SJCRH30 (cell line): ENCODE measurements at places on chromosomes 13 and 19. TPM values are rescaled to one million over a fixed set of nuclear protein-coding genes. Genes with fewer than 3 reads are reported as not detected.

DNA sequence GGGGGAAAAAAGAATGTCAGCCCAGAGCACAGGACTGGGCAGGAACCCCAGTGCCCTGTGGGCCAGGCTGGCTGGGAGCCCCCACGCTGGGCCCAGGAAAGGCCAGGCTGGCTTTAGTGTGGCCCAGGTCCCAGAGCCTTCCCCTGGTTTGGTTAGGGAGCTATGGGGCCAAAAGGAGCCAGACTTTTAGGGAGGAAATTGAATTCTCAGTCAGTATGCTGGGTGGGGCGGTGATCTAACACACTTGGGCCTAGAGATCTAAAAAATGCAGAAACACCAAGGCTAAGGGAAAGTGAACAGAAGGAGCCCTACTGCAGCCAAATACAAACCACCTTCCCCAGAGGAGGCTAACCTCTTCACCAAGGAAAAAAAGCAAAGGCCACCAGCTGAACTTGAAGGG is 137.5 kb downstream of the CRYL1 start:
- no peak for DNase-seq
- peaks cover 7% of the 10 kb centered on the region; the same call in 1 of the 2 replicates for H3K27me3 ChIP-seq
- no peaks in the 10 kb centered on the region for H3K36me3 ChIP-seq
- H3K27ac ChIP-seq, result no peak overlapping the region
- no peaks in the 10 kb centered on the region for H3K4me1 ChIP-seq

GRCh38 chr13:45796426-45797235 is 54.9 kb downstream of the SIAH3 start:
- H3K36me3 ChIP-seq, result no peaks in the 10 kb centered on the region
- H3K27me3 ChIP-seq, result no peaks in the 10 kb centered on the region
- no peak overlapping the region for H3K27ac ChIP-seq
- no peak for DNase-seq
- no peak overlapping the region for H3K4me3 ChIP-seq
- H3K4me1 ChIP-seq, result no peaks in the 10 kb centered on the region

GRCh38 chr19:55273978-55274707 is 5.8 kb downstream of the HSPBP1 start:
- no peaks in the 10 kb centered on the region for H3K27me3 ChIP-seq
- DNase-seq, result no peak
- H3K4me1 ChIP-seq, result no peaks in the 10 kb centered on the region
- H3K36me3 ChIP-seq, result peaks cover 6% of the 10 kb centered on the region; the same call in 1 of the 2 replicates
- no peak overlapping the region for H3K27ac ChIP-seq

The GRIK5 gene
- total RNA-seq, result 10.3 and 10.5 TPM in 2 replicates

The IL12RB1 gene
- total RNA-seq, result not detected in 2 replicates
